ENCODE measurements at places on chromosomes 2 and 18. TPM values are rescaled to one million over a fixed set of nuclear protein-coding genes. Genes with fewer than 3 reads are reported as not detected.

GREB1 gene
- total RNA-seq = 0.13 TPM

FIGN gene
- 6.5 TPM for total RNA-seq

CRYGC gene
- not detected for total RNA-seq

CELF4 gene
- not detected for total RNA-seq

SLC11A1 gene
- total RNA-seq = 0.13 TPM

TMEM247 gene
- total RNA-seq = not detected

GALR1 gene
- not detected for total RNA-seq

SPC25 gene
- 16.4 TPM for total RNA-seq

LIMS4 gene
- total RNA-seq = 11.6 TPM

RBM45 gene
- 19.1 TPM for total RNA-seq

DYTN gene
- not detected for total RNA-seq

KCNE4 gene
- total RNA-seq = under 0.01 TPM

CCNT2 gene
- 43.9 TPM for total RNA-seq

ARHGAP28 gene
- 14.1 TPM for total RNA-seq

Measured in thoracic aorta endothelial cell (primary cell).